ENCODE measurements at places on chromosomes 12 and 14. TPM values are rescaled to one million over a fixed set of nuclear protein-coding genes. Genes with fewer than 3 reads are reported as not detected.

Gene FBRSL1
- polyA plus RNA-seq, result 84.7 TPM

- no peak for DNase-seq
Measured at GRCh38 chr12:65518771-65519170, 240.3 kb downstream of the MSRB3 start.

Gene NKX2-1
- not detected for polyA plus RNA-seq

GRCh38 chr12:6943389-6943721 lies 261 bp upstream of the RNU7-1 start:
- DNase-seq, result peak; percentile 92

- no peak for DNase-seq
Measured at GRCh38 chr12:29245246-29245645, 96.2 kb downstream of the FAR2 start.

Gene GRIP1
- 26.7 TPM for polyA plus RNA-seq

Gene FAM181A
- polyA plus RNA-seq, result not detected

DNA sequence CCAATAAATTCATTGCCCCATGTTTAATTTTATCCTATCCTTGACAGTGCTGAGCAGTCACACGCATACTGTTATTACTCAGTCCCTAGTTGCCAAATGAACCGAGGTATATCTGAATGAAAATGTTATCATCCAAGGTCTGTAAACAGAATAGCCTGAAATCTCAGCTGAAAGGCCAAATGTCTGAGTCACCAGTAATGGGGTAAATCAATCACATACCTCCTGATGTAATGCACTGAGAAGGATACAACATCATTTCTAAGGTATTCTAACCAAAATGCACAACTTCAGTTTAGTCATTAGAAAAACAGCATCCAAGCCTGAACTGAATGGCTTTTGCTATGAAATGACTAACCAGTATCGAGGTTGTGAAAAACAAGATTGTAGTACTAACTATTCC lies 228.6 kb downstream of the DPF3 start:
- no peak for DNase-seq

DNA sequence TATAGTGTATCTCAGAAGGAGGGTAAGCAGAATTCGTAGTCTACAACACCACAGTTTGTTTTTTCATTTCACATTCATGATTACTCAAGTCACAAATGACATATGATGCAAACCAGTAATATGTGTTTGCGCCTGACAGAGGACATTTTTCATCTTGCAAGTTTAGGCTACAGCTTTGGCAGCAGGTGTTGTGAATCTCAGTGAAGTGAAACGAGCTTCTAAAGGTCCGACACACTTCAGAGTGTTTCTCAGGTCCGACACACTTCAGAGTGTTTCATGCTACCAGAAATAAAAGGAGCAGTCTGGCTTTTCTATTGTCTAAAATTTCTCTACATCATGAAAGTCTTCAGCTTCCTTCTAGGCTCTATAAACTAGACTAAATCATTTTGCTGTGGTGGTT lies 22.7 kb downstream of the CLEC14A start:
- no peak for DNase-seq

GRCh38 chr12:10497602-10498001 lies 8.1 kb upstream of the EIF2S3B start:
- no peak for DNase-seq

DNA sequence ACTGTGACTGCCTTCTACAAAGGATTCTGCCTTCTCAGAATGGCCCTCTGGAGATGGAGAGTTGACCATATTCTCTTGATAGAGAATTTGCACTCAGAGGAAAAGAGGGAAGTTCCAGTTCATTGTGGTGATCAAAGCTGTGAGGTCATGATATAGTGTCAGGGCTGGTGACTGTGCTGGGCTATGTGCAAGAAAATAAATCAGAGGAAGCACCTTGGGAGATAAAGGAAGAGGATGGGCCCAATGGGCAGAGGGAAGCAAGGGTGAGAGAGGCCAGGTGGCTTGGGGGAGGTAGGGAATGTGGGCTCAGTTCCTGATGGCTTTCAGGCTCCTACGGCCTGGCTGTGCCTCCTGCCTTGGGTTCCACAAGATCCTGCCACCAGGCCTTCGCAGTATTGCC lies 145.8 kb downstream of the SLC8A3 start:
- DNase-seq, result no peak

Gene HOXC4
- 59.0 TPM for polyA plus RNA-seq

- DNase-seq, result no peak
Measured at GRCh38 chr14:102074415-102074964, 12.4 kb downstream of the HSP90AA1 start.

Gene ASIC1
- 4.5 TPM for polyA plus RNA-seq

DNA sequence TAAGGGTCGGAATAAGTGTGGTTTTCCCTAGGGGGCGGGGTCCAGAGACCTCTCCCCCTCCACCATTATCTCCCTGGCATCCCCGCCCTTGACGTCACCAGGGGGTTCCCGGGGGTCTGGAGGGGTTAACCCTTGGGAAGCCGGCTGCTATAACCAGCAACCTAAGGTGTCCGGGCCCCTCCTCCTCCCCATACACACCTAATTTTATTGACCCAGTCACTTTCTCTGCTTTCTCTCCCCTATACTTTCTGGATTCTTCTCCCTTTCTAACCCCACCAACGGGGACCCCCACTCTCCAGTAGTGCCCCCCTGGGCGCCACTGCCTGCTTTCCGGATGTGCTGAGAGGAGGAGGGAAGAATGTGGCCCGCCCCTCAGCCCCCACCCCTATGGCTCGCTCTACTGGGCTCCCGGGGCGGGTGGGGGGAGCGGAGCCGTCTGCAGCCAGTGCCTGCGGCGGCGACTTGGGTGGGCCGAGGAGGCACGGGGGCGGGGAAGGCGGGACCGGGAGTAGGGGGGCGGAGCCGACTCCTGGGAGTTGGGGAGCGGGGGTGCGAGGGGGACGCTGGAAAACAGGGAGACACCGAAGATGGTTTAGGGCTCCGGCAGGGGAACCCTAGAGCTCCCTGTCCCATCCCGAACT lies 1.8 kb downstream of the GLI1 start:
- peak; percentile 79 for DNase-seq

DNA sequence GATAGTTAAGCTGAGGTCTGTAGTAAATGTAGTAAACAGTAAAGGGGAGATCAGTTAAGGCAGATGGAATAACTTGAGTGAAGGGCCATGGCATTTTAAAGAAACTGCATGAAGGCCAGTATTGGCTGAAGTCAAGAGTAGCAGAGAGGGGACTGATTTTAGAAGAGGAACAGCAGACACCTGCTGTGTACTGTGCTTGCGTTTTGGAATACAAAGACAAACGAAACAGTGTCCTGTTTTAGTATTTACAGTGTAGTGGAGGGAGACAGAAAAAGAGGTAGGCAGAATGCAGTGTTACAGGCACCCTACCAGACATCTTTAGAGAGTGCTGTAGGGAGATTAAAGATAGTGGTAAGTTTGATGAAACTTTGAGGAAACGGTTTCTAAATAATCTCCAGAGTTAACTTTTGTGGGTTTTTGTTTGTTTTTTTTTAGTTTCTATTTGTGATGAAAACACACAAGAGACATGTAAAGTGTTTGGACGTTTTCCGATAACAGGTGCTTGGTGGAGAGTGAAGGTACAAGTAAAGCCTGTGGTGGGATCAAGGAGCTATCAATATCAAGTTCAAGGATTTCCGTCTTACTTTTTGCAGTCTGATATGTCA lies 2.1 kb downstream of the HELB start:
- DNase-seq, result no peak

DNA sequence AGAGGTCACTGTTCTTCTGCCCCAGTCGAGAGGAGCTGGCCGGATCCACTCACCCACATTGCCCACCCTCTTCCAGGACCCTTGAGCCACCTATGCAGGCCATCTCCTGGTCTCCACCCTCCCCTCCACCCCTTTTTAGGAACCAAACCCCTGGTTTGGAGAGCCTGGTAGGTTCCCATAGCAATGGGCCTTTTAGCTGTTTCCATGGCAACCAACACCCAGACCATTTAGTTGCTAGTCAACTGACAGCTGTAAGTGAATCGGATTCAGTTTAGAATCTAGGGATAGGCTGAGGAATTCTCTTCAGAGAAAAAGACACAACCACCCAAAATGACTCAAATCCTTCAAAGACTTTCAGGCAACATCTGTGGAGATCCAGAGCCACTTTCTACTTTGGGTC lies 16.5 kb downstream of the NPC2 start:
- no peak for DNase-seq

- DNase-seq, result peak; percentile 48
Measured at GRCh38 chr12:52327052-52327829, 6.0 kb upstream of the KRT83 start.

GRCh38 chr12:6965714-6966113 lies 4.8 kb downstream of the PHB2 start:
- DNase-seq, result no peak

- no peak for DNase-seq
Measured at GRCh38 chr14:55097881-55098560, 31.0 kb upstream of the LGALS3 start.

DNA sequence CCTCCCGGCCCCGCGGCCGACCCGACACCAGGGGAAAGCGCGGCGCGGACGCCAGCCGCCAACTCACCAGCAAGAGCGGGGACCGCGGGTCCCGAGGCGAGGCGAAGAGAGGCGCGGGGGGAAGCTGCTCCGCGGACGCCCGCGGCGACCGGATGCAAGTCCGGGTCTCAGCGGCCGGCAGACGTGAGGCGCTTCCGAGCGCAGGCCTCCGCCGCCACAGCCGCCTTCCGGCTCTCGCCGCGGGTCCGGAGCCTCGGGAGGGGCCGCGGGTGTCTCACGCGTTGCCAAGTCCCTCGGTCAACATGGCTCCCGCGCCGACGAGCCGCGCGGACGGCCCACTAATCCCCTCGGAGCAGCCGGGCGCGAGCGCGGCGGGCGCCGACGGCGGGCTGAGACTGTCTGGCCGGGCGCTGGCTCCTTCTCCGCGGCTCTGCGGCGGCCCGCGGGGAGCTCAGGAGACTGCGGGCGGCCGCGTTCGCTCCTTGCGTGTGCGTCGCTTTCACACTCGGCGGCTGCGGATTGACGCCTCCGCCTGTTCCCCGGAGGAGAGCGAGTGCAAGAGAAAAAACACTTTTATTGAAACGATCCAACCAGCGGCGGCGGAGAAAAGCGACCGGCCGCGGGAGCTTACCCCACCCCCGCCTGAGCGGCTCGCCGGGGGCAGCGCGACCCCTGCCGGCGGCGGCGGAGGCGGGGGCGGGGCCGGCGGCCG lies at the start of gene CDK17:
Gene CDK17, minus strand, starts transcription at position 521 of the 712 bp plus-strand sequence. CDS start 65,603 bp downstream, outside the sequence.
- DNase-seq, result peak; percentile 81

Gene CLEC2B
- polyA plus RNA-seq, result 2.2 TPM

DNA sequence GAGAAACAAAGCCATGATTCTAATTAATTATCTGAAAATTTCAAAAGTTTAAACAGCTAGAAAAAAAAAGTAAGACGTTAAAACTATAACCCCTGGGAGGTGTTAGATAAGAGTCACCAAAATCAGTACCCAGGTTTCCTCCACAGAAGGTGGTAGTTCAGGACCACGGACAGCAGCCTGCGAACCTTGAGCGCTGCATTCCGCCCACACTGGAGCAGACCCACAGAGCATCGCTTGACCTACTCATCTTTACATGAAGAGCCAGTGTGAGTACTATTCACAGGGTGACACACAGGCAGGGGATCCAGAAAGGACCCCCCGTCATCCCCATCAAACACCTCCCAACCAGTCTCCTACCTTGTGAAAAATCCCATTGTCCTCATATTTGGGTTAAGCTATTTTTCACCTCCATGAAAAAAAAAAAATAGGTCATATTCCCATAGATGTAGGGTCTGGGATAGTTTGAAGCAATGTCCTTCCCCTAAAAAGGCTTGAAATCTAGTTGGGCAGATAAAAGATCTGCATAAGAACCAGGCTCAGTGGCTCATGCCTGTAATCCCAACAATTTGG lies 8.8 kb upstream of the CHGA start:
- DNase-seq, result peak; percentile 21

DNA sequence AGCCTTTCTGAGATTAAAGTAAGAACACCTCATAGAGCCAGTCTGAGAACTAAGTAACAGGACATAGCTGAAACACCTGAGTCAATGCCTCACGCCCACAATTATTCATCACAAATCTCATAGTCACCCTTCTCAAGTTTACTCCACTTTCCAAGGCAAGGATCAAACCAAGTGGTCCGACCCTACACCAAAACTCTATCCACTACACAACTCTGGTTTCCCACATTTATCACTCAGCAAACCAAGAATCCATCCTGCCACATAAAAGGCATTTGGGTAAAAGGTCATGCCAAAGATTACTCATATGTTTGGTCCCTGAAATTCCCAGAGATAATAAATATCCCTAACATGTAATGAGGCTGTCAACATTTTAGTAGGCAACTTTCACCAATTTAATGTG lies 144.1 kb downstream of the RPAP3 start:
- DNase-seq, result no peak

DNA sequence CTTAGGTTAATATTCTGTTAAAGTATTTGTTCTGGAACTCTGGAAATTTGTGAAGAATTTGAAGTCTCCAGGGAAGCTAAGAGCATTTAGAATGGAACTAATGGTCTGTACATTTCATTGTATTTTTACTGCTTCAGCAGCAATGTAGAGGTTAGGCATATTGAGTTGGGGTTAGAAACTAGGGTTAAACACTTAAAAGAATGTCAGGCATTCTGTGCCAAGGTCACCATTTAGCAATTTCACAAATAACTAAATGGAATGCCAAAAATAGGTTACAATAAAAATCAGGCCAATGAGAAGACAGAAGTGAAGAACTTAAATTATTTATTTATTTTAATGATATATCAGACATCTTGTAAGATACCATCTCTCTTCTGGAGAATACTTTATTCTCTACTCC lies 210.8 kb downstream of the C12orf50 start:
- no peak for DNase-seq

GRCh38 chr12:93009533-93009932 lies 80.4 kb upstream of the EEA1 start:
- no peak for DNase-seq

Gene CCDC91
- polyA plus RNA-seq, result 36.3 TPM

DNA sequence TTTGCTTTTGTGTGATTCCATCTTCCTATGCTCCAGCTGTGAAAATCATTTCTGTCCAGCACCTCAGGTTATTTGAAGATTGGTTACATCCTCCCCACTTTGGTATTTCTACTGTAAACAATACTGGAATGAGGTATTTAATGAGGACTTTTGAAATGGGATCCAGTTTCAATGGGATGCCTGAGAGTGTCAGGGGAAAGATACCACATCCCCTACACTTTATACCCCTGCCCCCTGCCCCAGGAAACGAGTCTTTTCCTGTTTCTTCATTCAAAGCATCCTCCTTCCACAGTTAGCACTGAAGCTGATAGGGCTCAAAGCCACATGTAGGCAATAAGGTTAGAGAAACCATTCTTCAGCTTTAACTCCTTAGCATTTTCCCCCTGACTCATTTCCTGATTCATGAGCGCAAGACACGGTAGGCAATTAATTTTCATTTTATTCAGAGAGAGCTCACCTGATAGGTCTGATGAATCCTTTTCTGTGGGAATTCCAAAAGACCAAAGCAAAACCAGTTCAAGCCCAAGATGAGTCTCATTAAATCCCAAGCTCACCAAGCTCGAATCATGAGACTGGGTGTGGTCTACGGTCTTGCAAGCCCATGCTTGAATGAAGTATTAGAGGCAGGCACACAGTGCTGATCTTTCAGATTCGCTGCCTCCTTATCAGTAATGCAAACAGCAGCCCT lies 143.6 kb upstream of the CRY1 start:
- DNase-seq, result no peak

DNA sequence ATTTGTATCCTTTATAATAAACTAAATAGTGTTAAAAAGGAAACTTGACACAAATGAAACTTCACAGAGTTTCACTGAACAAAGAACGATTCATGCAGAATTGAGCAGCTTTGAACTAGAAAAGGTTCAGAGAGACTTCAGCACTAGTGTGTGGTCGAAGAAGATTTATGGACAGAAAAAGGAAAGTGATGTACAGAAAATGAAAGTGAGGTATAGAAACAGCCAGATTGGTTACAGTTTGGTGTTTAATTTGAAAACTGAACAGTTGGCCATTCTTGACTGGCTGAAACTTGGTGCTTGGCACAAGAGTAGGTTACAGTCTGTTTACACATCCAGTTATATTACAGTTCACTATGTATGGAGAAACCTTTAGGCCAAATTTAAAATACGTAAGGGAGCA lies 207.1 kb downstream of the GALC start:
- no peak for DNase-seq
